ENCODE measurements at places on chromosomes 12 and 14. TPM values are rescaled to one million over a fixed set of nuclear protein-coding genes. Genes with fewer than 3 reads are reported as not detected.

GRCh38 chr14:61930101-61930857 is 168.1 kb downstream of the SNAPC1 start:
- no peak for DNase-seq

The STXBP6 gene
- 8.8 TPM for polyA plus RNA-seq

- no peak for DNase-seq
These were observed 35.2 kb upstream of the TMTC2 start for GRCh38 chr12:82651489-82651888.

GRCh38 chr14:24875991-24876878 is 173.7 kb downstream of the STXBP6 start:
- no peak for DNase-seq

The CLEC7A gene
- polyA plus RNA-seq: 1.7 TPM

DNA sequence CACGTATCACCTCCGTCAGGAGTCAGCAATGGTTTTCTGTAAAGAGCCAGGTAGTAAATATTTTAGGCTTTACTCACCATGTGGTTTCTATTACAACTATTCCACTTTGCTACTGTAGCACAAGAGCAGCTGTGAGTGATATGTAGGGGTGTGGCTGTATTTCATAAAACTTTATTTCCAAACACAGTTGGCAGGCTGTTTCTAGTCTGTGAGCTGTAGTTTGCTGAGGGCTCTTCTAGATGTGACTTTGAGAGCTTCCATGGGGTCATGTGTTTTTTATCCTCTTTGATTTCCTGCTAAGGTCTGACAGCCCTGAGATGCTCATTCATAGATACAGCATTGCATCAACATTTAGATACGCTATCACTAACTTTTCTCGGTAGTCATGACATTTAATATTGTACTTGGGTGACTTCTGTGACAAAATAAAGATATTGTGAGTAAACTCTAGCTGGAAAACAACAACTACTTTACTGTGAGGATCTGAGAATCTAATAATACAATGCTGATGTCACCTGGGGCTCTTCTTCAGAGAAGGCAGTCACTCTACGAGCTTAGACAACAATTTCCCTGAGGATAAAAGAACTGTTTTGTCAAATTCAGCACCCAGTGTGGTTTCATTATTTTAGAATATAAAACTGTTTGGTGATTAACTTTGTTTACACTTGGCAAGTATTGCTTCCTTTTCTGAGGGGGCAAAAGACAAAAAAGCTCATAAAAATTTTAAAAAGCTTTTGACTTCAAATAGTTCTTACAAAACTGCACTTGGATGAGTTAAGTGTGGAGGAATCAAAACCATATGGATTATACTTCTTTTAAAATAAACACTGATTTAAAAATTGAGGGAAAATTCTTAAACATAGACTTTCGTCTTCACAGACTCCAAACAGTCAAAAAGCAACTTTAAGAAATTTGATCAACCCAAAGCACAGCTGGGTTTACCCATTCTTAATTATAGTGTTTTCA is 231.2 kb upstream of the DCN start:
- DNase-seq: no peak

The PAX9 gene
- 0.20 TPM for polyA plus RNA-seq

The FAM186B gene
- polyA plus RNA-seq: 0.76 TPM

- no peak for DNase-seq
These were observed 280.9 kb upstream of the FLRT2 start for GRCh38 chr14:85248881-85249635.

DNA sequence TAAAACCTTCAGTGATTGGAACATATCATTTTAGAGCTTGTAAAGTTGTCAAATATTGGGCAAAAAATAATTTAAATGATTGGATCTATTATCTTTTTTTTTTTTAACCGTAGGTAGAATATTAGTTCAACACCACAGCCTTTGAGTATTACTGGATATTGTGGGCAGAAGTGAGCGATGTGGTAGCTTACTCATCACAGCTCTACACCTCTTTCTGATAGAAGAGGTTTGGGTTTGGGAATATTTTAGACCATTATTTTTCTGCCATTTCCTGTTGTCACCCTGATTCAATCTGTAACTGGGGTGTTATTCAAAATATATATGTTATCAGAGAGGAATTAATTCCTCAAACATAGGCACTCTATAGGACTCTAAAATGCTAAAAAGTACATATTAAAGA is 34.8 kb upstream of the SLC38A2 start:
- DNase-seq: no peak

GRCh38 chr12:93468008-93468371 is 676 bp downstream of the MRPL42 start:
- no peak for DNase-seq

DNA sequence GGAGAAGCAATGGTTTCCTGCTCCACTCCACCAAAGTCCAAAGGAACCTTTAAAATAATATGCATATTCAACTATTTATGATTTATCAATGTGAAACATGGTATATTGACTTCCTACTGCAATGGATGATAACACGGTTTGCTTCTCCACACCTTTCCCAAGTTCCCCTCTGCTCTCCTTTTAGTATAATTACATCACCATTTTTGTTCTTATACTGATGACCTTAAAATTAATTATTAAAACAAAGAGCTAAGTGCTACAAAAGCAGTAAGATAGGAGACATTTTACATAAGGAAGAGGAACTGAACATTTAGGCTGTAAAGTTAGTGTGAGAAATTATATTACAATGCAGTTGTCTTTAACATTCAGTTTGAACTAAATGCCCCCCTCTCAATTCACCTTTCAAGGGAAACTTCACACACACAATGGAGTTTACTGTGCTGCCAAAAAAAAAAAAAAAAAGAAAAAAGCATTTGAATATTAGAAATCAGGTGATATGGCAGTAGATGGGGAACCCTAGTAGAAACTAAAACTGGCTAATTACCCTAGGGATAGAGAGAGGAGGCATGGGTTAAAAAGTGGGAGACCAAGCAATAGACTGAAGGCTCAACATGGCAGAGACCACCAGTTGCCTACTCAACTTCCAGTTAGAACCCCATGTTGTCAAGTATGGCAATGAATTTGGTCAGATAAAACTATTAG is 37.1 kb upstream of the STK38L start:
- no peak for DNase-seq
